Cortex of kidney (tissue), 1 donor: ENCODE measurements at places on chromosomes 4 and X.

GRCh38 chrX:28590396-28590795 is 3.1 kb downstream of the IL1RAPL1 start:
- DNase-seq = no peak

DNA sequence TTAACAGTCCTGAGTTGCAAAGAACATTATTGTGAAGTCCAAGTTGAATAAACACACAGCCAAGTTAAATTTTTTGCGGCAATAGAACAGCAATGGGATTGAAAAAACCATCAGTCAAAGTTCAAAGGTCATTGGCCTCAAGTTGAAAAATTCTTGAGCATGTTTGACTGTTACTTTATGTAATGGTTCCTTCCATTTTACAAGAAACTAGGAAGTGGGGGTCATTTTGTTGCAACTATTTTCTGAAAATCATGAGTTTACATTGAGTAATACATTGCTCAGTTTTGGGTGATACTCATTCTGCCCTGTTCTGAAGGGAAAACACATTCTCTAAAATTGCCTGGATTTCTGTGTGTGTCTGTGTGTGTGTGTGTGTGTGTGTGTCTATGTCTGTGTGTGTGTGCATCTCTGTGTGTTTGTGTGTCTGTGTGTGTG is 5.2 kb upstream of the IRF2 start:
- no peak for DNase-seq

- DNase-seq = no peak
These were observed 983.4 kb upstream of the ADGRL3 start for GRCh38 chr4:60216752-60217151.

GRCh38 chr4:183366206-183366835 is 44.1 kb upstream of the CLDN24 start:
- no peak for DNase-seq

DNA sequence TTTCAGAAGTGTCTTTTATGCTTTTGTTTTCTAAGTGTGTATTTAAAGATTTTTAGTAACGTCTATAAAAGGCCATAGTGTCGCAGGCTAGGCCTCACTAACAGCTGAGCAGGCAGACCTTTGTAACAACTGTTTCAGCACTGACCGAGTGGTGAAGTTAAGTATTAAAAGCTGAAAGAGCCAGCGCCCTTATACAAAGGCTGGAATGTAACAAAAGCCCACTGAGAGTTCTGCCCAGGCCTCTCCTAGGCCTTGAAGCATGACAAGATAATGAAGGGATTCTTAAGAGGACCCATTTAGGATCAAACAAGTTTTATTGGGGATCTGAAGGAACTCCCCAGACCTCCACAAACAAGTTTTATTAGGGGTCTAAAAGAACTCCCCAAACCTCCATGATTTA is 722.5 kb upstream of the PRKX start:
- DNase-seq = no peak

- no peak for DNase-seq
These were observed 83.4 kb downstream of the TMEM164 start for GRCh38 chrX:110086162-110086915.

DNA sequence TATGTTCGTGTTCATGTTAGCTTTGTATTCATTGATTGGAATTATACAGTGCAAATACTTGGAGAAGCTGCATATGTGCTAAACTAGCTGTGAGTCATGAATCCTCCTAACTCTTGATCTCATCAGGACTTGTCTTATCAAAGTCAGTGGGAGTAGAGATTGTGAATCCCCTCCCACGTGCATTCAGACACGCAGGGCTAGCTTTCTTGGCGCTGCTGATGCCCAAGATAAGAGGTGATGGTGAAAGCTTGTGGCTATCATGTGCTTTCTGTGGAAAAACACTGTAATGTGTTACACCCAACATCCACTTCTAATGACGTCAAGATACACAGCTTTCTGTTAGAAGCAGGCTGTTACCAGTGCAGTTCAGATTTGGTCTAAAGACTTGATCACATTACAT is 348.7 kb upstream of the HAND2 start:
- DNase-seq = no peak

DNA sequence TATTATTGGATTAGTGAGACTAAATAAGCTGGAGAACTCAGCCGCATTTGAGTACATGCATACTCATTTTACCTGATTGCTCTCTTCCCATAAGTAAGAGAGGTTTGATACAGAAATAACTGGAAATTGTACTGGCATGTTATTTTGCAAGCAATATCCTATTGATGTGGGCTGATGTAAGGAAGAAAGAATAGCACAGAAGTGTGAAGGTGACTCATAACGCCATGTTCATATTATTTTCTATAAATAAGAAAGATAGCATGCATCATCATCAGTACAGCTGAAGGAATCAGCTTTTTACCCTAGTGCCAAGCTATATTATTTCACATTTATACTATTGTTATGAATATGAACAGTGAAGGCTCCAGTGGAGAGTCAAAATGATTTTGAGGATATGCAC is 138.3 kb upstream of the FAM47A start:
- DNase-seq = no peak

DNA sequence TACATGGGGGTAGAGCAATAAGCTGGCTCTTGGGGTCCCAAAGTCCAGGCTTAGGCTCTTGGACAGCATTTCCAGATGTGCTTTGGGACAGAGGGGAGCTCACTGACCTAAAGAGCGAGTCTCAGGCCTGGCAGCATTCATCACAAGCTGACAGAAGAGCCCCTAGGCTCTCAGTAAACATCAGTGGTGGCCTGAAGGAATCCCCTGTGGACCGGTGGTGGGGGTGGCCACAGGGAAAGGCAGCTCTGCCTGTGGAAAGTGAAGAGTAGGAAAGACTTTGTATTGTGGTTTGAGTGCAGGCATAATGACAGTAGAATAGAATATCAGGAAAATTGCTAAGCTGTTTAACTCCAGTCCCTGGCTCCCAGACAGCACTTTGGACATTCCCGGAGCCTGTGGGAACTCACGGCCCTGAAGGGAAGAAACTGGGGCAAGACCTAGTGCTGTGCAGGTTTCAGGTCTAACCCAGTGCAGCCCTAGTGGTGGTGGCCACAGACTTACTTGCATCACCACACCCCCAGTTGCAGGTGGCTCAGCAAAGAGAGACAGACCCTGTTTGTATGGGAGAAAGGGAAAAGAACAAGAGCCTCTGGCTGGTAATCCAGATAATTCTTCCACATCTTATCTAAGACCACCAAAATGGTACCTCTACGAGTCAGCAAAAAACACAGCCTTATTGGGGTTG is 141.9 kb downstream of the MAB21L2 start:
- DNase-seq = no peak

GRCh38 chr4:121765971-121766538 is 1.1 kb upstream of the SMIM43 start:
- no peak for DNase-seq

GRCh38 chrX:93868289-93868965 is 194.4 kb downstream of the FAM133A start:
- no peak for DNase-seq

- no peak for DNase-seq
These were observed 358.6 kb downstream of the TEX13C start for GRCh38 chrX:125678258-125678657.

DNA sequence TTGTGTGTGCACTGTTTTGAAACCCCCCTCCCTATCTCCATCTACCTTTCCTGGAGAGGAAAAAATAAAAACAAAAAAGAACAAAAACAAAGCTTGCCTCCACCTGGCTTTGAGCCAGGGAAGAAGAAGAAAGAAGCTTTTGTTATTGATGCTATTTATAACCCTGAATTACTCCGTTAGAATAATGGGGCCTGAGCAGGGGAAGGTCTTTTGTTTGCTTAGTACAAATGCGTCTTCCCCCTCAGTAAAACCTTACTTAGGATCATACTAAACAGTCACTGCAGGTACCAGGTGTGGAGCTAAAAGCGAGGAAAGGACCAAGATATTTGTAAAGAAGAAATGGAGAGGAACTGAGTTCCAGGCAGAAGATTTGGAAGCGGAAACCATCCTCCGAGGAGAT is 352.1 kb downstream of the KCNIP4 start:
- no peak for DNase-seq

DNA sequence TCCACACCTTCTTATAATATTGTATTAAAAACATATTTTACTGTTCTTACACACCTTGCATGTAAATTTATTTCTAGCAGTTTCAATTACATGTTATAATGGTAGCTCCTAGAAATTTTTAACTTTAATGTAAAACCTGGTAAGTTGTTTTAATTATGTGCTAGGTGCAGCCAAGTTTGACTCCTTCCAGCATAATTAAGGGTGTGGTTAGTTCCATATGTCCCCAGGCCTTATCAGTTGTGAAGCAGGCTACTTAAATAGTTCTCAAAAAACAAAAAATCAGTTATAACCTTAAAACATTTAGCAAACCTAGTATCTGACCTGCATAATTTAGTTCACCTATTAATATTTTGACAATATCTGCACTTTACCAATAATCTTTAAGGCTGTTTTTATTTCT is 26.9 kb upstream of the PASD1 start:
- no peak for DNase-seq

DNA sequence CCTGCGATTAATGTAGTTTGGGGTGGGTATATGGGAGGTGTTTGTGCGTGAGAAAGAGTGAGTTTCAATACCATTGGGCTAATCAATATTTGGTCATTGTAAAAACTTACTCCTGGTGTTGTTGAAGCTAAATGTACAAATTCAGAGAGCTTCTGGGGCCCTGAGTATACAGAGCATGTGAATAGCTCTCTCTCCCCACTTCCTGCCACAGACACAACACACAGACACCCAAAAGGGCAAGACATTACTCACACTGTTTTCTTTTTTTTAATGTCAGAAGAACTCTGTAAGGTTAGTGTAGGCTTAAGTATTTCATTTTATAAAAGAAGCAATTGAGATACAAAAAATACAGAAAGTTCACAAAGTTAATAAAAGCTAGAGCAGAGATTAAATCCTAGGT is 151.3 kb upstream of the KCNIP4 start:
- DNase-seq = no peak
